ENCODE measurements at places on chromosomes 3 and 15.

GRCh38 chr15:67290319-67290718 is 35.7 kb downstream of the IQCH start:
- no peak for DNase-seq

DNA sequence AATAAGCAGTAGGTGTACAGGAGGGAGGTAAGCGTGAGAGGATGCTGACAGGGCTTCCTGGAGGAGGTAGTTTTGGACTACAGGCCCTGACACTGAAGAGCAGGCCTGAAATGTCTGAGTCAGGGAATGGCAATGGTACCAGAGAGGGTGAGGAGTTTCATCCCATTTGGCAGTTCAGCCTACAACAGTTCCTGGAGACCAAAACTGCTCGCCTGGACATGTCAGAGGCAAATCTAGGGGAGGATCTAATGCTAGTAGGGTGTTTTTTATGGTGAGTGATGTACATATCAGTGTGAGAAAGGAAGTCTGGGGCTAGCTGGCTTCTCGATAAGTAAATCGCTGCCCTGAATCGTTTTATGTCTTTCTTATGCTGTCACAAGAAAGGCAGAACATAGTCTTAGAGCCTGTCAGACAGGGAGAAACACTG is 13.8 kb upstream of the TNFSF10 start:
- no peak for DNase-seq

GRCh38 chr15:58393241-58393662 is 38.5 kb upstream of the LIPC start:
- DNase-seq: no peak

DNA sequence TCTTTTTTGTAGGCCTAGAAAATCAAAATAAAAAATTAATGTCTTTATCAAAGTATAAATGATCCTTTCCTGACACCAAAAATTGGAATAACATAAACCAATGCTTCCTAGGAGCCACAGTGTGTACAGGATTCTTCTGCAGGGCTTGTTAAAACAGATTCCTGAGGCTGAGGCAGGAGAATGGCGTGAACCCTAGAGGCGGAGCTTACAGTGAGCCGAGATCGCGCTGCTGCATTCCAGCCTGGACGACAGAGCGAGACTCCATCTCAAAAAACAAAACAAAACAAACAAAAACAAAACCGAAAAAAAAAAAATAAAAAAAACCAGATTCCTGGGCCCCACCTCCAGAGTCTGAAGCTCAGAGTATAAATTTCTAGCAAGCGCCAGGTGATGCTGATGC is 78.0 kb downstream of the PEX5L start:
- no peak for DNase-seq

- DNase-seq: no peak
Observed at GRCh38 chr3:4522947-4523346, 29.8 kb downstream of the ITPR1 start.
